Fibroblast of skin of scalp (primary cell): ENCODE measurements at places on chromosomes 4 and X.

DNA sequence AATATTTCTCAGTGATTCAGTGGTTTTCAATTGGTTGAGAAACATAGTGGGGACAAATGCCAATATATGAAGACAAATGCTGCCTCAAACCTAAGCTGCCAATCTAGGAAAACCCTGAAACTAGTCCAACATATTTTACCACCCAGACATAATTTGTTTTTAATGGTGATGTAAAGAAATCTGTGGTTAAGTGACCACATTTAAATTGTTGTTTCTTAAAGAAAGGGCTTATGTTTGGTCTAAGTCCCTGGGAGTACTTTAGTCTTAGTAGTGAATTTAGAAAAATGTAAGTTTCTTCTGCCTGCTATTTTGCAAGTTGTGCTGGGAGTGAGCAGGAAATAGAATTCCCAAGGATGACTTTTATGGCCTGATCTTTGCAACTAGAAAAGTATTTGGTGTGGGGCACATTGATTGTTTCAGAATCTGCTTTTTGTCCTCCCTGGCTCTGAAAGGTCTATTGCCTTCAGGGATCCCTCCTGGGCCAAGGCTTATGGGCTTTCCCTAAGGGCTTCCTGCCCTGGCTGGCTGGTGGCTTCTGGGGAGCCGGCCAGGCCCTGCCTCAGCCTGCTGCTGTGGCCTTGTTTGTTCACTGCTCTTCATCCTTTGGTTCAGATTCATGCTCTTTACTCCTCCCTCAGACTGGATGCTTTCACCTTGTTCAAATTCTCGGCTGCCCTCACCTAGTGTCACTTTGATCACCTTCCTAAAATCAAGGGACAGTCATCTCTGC lies 169.8 kb upstream of the JADE1 start:
- DNase-seq = peak; percentile 84

- DNase-seq = no peak
Observed at GRCh38 chr4:179595671-179596410, 2153.6 kb upstream of the AGA start.

DNA sequence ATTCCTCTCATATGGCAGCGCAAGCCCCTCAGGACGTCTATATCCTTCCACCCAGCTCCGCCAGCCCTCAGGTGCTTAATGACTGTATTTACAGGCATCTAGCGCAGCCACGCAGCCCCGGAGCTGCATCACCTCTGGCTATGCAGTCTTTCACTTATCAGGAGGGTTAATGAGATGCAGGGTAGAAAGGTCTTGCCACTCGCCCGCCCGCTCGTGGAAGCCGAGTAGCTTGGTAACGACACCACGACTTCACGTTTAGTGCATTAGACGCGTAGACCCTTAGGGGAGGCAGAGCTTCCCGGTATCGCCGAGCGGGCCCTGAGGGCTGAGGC lies 1.5 kb upstream of the SLC16A2 start:
- no peak for DNase-seq

DNA sequence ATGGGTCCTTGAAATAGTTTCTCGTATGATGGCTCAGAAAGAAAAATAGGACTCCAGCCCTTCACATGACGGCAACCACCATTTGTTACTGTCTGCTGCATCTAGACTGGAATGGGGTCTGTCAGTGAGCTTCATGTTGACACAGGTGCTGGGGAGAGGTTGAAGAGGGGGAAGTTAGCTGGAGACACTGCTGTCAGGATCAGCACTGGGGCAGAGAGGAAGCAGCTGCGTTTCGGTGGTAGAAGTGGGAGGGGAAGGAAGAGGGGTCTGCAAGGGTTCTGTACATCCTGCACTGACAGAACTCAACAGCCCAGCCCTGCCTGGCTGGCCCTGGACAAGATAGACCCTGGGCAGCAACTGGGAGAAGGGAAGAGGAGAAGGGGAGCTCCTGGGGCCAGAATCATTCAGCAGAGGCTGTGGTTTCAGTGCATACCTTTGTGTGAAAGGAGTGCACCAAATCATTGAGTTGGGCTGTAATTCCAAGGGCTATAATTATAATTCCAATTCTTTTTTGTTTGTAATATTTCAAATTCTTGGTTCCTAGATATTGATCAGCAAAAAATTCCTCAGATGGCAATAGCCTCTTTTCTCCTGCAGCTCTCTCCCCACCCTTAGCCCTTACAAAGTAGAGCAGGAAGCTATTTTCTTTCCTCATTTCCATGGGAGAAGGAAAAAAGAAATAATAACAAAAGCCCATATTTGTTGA lies 119.4 kb upstream of the C1GALT1C1 start:
- peak; percentile 35 for DNase-seq

DNA sequence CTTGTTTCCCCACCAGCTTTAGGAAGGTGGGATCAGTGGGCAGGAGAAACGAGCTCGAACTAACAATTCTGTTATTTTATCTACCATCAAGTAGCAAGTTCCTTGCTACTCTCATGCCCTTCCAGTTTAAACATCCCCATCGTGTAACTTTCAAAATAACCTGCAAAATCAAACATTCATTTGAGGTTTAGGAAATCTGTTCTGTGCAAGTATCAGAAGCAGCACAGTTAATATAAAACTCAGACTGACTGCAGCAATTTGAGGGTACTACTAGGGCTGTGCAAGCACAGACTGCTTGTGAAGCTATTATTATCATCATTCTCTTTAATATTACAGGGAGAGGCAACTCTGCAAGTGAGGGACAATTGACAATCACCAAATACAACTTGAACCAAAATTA lies 48.0 kb downstream of the CHST7 start:
- no peak for DNase-seq

DNA sequence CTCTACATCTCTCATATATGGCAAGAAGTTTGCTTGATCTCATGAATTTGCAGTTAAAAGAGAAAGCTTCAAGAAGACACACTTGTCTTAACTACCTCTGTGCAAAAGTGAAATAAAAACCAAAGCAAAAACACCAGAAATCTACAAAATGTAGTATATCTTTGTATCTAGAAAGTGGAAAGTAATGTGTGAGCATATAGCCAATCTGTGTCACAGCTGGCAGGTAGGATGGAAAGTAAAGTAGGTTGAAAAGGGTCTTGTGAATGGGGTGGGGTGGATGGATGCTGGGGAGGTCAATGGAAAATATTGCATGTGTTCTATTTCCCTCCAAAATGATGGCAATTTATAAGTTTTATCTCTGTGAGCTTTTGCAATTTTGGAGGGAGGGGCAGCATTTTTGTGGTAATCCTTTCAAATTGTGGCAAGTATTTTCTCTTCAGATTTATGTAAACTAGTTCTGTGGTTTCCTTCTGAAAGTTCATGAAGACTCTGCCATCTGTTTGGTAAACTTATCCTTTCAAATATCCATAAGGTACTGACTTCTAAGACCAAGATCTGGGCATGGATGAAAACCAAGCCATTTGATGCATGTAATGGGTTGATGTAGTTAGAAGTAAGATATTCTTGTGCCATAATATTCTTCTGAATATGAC lies 215.9 kb upstream of the GIMD1 start:
- peak; percentile 63 for DNase-seq

- DNase-seq = peak; percentile 39
Observed at GRCh38 chrX:107674480-107675364, 46.4 kb downstream of the PRPS1 start.

- DNase-seq = no peak
Observed at GRCh38 chrX:108160309-108160708, 68.7 kb downstream of the ATG4A start.

DNA sequence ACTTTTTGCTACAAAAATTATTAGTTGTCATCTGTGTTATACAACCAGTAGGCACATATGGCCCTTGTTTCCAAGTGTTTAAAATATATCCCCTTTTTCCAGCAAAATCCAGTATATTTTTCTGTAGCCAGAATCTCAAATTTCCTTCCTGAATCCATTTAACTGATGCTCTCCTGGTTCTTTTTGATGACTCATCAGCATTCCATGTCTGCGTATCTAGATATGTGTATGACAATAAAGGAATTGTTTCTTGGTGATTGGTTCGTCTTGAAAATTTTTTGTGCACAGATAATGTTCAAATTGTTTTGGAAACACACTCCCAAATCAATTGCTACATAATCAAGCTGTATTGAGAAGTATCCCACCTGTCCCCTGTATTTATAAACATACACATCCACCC lies 98.3 kb downstream of the ITM2A start:
- DNase-seq = peak; percentile 1

GRCh38 chr4:6115342-6115741 lies 85.0 kb downstream of the JAKMIP1 start:
- DNase-seq = no peak

GRCh38 chr4:172207258-172207657 lies 394.1 kb downstream of the GALNTL6 start:
- DNase-seq = no peak

- DNase-seq = no peak
Observed at GRCh38 chr4:24768006-24768405, 27.4 kb upstream of the SOD3 start.

GRCh38 chrX:7110821-7111276 lies 36.7 kb upstream of the STS start:
- peak; percentile 3 for DNase-seq

- no peak for DNase-seq
Observed at GRCh38 chrX:48852857-48853256, 17.4 kb upstream of the PCSK1N start.

- no peak for DNase-seq
Observed at GRCh38 chrX:117996408-117996807, 120.2 kb downstream of the KLHL13 start.

DNA sequence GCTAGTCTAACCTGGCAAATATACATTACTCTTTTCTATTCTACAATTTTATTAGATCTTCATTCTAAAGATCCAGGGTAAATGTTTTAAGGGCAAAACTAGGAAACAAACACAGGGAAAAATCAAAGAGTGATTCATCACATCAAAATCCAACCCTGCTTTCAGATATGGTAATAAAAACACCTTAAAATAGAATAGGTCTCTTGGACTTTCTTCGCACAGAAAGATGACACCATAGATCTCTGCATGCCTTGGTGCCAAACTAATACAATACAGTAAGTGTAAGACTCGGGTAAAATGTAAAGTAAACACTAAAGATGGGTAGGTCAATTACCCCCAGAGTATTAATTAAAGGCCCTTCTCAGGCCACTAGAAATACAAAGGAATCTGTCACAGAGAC lies 34.2 kb downstream of the LDB2 start:
- DNase-seq = no peak

DNA sequence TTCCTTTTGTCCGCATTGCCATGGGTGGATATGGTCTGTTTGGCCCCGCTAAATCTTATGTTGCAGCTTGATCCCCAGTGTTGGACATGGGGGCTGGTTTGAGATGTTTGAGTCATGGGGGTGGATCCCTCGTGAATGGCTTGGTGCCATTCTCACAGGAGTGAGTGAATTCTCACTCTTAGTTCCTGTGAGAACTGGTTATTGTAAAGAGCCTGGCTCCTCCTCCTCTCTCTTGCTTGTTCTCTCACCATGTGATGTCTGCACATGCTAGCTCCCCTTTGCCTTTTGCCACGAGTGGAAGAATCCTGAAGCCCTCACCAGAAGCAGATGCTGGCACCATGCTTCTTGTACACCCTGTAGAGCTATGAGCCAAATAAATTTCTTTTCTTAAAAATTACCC lies 22.6 kb upstream of the STBD1 start:
- no peak for DNase-seq

DNA sequence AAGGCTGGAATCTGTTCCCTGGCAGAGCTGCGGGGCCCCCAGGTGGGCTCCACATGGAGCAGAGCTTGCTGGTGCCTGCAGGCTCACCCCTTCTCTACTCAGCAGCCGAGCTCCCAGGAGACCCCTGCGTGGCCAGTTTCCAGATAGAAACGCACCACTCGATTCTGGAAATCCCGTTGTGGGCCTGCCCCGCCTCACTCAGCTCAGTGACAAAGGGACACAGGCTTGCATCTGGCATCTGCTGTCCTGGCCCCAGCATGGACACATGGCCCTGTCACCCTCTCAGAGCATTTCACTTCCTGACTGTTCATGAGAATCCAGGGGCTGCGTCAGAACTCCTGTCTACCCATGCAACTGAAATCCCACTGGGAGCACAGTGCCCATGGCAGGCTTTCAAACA lies 20.5 kb upstream of the C4orf50 start:
- no peak for DNase-seq

GRCh38 chrX:151206871-151207270 lies 30.5 kb downstream of the GPR50 start:
- DNase-seq = no peak

GRCh38 chr4:3481783-3482393 lies 18.8 kb downstream of the DOK7 start:
- DNase-seq = no peak

GRCh38 chr4:186724864-186725468 lies 1.3 kb upstream of the FAT1 start:
- peak; percentile 35 for DNase-seq

DNA sequence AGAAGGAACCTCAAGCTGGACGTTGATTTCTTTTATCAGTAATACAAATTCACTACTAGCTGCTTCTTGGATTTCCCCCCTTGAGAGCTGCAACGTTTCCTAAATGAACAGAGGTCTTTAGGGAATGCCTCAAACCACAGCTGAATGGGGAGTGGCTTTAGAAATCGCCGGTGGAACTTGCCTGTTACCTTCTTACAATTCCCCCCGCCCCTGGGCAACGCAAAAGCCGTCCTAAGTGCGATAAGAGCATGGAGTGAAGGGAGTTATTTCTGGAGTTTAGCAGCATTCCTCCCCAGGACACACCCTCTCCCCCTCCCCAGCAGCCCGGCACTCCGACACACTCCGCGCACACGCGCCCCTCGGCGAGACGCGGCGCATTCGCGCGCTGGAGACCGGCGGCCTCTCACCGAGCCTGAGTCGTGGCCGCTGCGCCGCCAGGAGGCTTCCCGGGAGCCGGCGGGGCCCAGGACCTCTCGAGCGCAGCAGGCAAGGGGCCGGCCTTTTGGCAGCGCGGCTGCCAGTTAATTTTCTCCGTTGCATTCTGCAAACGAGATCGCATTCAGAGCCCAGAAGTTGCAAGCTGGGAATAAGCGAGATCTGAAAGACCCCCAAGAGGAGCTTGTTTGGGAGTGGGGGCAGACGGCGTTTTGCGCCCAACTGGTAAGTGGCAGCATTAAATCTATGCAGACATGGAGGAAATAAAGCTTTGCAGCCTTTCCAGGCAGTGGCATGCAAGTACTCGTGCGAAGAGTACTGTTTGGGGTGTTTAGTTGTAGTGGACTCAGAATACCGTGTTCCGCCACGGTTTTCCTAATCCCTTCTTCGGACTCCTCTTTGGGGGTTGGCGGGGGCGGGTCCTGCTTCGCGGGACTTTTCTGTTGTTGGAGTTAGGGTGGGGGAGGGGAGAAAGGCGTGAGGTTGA lies 134.7 kb downstream of the PALLD start:
- DNase-seq = peak; percentile 90
